ENCODE measurements at places on chromosomes 1 and 21.

DNA sequence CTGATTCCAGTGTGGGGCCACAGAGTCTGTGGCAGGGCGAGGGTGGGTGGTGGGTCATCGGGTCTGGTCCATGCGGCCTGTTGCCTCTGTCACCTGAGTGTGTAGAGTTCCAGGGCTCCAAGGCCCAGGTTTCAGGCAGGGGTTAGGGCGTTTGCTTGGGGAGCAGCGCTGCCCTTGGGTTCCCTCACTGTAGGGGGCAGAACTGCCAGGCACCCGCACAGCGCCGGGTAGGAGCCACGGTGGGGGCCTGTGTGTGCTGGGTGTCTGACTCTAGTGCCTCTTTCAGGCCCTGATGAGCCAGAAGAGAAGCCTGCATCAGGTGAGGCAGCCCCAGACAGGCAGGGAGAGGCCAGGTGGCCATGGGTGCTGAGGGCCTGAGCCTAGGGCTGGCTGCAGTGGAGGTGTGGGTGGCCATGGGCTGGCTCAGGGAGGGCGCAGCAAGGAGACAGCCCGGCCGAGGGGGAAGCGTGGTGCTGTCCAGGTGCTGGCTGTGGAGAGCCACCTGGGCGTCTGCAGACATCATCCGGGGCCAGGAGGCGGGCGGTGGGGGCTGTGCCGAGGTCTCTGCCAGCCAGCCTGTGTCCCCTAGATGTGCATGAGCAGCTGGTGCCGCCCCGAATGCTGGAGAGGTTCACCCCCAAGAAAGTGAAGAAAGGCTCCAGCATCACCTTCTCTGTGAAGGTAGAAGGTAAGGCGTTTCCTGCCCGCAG, 72.3 kb downstream of the TRIM11 start:
- DNase-seq = no peak

- DNase-seq = no peak
Measured at GRCh38 chr21:14995226-14995625, 69.6 kb downstream of the NRIP1 start.

DNA sequence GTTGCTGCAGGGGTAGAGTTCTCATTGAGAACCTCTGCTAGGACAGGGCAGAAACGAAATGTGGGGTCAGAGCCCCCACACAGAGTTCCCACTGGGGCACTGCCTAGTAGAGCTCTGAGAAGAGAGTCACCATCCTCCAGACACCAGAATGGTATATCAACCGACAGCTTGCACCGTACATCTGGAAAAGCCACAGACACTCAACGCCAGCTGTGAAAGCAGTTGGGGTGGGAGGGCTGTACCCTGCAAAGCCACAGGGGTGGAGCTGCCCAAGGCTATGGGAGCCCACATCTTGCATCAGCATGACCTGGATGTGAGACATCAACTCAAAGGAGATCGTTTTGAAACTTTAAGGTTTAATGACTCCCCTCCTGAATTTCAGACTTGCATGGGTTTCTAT, 284.0 kb upstream of the DEPDC1 start:
- no peak for DNase-seq

GRCh38 chr1:22540337-22540736, 23.0 kb upstream of the EPHA8 start:
- no peak for DNase-seq

DNA sequence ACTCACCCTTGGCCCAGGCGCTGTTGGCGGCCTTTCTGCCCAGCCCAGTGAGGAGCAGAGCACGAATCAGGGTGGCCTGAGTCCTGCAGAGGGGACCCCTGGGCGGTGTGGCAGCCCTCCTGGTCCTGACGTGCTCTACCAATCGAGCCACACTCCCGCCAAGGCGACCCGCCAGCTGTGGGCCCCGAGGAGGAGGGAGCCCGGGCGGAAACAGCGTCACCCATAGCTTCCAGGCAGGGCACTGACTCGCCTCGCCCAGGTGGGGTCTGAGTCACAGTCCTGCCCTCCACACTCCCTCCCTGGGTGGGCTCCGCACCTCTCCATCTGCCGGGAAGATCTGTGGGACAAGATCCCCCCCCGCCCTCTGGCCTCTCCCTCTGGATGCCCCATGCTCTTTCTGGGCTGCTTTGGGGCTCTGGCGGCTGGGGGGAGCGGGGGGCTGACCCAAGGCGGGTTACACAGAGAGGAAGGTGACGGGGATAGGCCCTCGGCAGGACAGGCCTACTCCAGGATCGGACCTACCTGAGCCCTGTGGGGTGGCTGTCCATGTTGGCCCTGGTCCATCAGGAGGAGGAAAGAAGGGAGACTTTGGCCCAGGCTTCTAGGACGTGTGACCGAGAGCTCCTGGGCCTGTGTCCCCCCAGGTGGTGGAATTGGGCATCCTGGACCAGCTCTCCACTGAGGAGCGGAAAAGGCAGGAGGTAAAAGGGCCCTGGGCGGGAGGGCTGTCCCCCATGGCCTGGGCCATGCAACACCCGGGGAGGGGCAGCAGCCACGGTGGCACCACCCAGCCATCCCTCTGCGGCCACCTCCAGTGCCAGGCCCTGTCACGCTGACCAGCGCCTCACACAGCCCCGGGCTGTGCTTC, 14.0 kb downstream of the ARHGEF16 start:
- no peak for DNase-seq
